ENCODE measurements at places on chromosomes 4 and X.

GRCh38 chrX:2478546-2479419 lies 22.0 kb downstream of the DHRSX start:
- H3K36me3 ChIP-seq = no peaks in the 10 kb centered on the region
- H3K27me3 ChIP-seq = no peaks in the 10 kb centered on the region
- H3K4me1 ChIP-seq = no peaks in the 10 kb centered on the region
- H3K4me3 ChIP-seq = no peak overlapping the region
- no peak overlapping the region for H3K27ac ChIP-seq
- peak; percentile 30 for DNase-seq

GRCh38 chr4:151013944-151014343 lies 1.1 kb downstream of the LRBA start:
- no peaks in the 10 kb centered on the region for H3K4me1 ChIP-seq
- no peak for DNase-seq
- H3K36me3 ChIP-seq = no peaks in the 10 kb centered on the region
- H3K4me3 ChIP-seq = peak overlapping the region; percentile 55
- H3K27me3 ChIP-seq = no peaks in the 10 kb centered on the region
- no peak overlapping the region for H3K27ac ChIP-seq

GRCh38 chr4:15653864-15654592 lies 1.1 kb downstream of the FBXL5 start:
- no peaks in the 10 kb centered on the region for H3K36me3 ChIP-seq
- peaks cover 7% of the 10 kb centered on the region for H3K4me1 ChIP-seq
- no peaks in the 10 kb centered on the region for H3K27me3 ChIP-seq

DNA sequence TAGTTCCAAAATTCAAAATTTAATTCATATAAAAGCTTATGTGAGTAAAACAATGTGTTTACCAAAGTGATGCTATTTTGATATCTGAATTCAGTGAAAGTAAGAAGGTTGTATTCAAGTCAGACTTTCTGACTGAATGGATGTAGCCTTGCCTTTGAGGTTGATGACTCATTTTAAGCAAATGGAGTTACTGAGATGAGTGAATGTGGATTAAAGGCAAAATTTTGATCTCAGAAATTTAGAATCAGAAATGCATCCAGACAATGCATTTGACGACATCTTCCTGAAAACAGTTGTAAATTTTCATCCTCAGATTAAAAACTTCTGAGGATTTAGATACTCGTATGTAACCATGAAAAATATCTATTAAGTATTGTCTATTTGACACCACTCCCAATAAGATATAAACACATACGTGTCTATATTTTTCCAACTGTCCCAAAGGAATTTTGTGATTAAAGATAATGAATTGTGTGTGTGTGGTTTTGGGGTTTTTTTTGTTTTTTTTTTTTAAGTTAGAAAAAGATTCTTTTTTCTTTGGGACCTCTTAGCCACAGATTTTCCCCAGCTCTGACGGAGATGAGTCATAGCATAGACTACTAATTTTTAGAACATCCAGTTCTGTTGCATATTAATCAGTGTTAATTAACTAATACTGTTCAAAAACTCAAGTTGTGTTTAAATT lies 34.4 kb downstream of the NFKB1 start:
- H3K4me3 ChIP-seq = no peak overlapping the region
- no peaks in the 10 kb centered on the region for H3K27me3 ChIP-seq
- H3K4me1 ChIP-seq = no peaks in the 10 kb centered on the region
- no peak overlapping the region for H3K27ac ChIP-seq
- DNase-seq = no peak

All from mesendoderm (in vitro differentiated cells).